Stimulated activated CD4-positive, alpha-beta T cell treated with anti-CD3 and anti-CD28 coated beads, Interleukin-12 subunit alpha, Interleukin-12 subunit beta, amount 100 ng/mL, for 4 hours (primary cell): ENCODE measurements at places on chromosomes 13 and 19.

GRCh38 chr13:30572859-30573275 is 44.9 kb upstream of the USPL1 start:
- DNase-seq = no peak

DNA sequence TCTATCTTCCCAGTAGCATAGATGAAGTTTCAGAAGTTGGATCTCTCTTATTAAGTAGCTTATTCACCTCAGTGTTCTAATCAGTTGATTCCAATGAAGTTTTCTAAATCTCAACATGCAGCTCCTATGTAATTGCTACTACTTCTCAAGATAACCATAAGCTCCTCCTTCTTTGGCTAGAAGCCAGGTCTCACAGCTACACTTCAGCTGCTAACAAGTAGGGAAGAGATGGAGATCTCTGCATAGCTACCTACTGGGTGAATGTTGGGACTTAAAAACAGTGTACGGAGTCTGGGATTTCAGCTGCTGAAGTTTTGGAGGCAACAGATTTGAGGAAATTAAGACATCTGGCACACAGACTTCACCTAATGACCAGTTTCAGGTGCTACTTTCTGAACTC is 661.0 kb downstream of the SLITRK1 start:
- no peak for DNase-seq

GRCh38 chr19:45448887-45449299 is 18.9 kb upstream of the FOSB start:
- no peak for DNase-seq

GRCh38 chr19:31491242-31491641 is 142.0 kb upstream of the TSHZ3 start:
- DNase-seq = no peak

DNA sequence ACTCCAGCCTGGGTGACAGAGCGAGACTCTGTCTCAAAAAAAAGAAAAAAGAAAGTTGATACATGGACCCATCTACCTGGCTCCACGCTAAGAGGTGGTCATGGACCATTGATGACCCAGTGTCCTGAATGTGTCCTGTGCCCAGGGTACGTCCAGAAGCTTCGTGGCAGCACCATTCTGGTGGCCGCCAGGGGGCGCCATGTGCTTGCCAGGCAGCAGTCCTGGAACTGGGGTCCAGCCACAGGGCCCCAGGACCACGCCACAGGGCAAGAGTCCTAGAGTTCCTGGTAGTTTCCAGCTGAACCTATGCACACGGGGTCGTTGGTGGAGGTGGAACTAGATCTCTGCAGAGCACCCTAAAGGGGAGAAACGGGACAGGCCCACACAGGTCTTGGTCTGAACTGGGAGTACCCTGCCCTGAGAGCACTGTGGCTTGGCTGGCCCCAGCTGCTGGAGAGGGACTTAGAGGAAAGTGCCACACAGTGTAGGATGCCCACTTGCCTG is 19.9 kb upstream of the FBXO27 start:
- peak; percentile 67 for DNase-seq

GRCh38 chr19:743168-743687 is 7.7 kb upstream of the MISP start:
- DNase-seq = no peak

DNA sequence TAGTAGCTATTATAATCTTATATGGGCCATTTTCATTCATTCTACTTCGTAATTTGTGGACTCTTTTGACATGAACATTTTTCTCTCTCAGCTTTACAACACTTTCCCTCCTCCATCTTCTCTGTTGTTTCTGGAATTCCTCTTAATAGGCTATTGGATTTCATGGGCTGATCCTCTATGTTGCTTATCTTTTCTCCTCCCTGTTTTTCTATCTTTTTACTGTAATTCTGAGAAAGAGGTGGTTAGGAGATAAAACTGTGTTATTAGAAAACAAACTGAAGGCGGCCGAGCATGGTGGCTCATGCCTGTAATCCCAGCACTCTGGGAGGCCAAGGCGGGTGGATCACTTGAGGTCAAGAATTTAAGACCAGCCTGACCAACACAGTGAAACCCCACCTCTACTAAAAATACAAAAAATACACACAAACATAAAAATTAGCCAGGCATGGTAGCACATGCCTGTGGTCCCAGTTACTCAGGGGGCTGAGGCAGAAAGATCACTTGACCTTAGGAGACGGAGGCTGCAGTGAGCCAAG is 188.1 kb downstream of the UGGT2 start:
- DNase-seq = no peak

DNA sequence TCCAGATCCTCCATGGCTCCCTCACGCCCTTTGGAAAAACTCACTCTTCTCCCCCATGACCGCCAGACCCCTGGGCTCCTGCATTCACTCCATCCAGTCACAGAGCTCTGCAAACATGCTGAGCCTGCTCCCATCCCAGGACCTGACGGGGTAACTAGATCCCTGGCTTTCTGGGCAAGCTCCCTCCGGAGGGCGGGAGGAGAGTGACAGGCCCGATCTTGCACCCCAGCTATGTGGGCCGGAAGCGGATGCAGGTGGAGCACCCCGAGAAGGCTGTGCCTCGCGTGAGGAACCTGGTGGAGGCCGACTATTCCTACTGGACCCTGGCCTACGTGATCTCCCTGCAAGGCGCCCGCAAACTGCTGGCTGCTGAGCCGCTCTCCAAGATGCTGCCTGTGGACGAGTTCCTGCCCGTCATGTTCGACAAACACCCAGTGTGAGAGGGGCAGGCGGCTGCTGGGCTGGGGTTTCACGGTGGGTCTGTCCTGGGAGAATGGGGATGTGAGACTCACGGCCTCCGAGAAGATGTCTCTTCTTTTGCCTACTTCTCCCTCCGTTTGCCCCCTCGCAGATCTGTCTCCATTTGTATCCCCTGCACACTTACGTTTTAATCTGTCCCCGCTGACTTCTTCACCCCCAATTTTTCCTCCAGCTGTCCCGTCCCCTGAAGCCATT is 25.2 kb downstream of the COLGALT1 start:
- DNase-seq = no peak

DNA sequence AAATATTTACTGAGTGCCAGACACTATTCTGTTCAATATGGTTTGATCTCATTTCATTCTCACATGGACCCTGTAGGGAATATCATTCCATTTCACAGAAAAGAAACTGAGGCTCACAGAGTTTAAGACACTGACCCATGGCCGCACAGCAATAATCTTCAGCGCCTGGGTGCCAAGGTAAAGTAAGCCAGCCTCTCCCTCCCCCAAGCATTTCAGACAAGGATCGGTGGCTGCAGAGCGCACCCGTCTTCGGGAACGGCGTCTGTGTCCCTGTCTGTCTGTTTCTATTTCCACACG is 4.3 kb upstream of the PDE4A start:
- DNase-seq = no peak

- no peak for DNase-seq
These were observed 132.5 kb downstream of the DNAJC3 start for GRCh38 chr13:95809429-95809828.

GRCh38 chr13:83815598-83815997 is 66.7 kb downstream of the SLITRK1 start:
- no peak for DNase-seq

DNA sequence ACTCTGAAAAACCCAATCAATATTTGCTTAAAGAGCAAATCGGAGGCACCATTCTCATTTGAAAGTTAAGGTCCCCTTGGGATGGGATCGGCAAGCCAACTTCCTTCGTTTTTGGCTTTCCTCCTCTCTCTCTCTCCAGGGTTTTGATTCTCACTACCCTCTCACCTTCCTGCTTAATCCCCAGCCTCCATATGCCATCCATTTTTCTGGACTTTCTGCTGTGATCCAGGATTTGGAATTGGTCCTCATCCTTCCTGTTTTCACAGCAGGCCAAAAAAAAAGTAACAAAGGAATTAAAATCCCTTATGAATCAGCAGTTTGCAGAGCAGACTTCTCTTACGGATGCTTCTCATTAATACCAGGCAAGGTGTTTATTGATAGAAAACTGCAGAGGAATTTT is 283.1 kb upstream of the TMTC4 start:
- DNase-seq = no peak

DNA sequence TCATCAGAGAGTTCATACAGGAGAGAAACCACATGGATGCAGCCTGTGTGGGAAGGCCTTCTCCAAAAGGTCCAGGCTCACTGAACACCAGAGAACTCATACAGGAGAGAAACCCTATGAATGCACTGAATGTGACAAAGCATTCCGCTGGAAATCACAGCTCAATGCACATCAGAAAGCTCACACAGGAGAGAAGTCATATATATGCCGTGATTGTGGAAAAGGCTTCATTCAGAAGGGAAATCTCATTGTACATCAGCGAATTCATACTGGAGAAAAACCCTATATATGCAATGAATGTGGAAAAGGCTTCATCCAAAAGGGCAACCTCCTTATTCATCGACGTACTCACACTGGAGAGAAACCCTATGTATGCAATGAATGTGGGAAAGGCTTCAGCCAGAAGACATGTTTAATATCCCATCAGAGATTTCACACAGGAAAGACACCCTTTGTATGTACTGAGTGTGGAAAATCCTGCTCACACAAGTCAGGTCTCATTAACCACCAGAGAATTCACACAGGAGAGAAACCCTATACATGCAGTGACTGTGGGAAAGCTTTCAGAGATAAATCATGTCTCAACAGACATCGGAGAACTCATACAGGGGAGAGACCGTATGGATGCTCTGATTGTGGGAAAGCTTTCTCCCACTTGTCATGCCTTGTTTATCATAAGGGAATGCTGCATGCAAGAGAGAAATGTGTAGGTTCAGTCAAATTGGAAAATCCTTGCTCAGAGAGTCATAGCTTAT is 17.7 kb downstream of the ZNF613 start:
- no peak for DNase-seq

GRCh38 chr13:113531041-113531873 is 40.7 kb upstream of the DCUN1D2 start:
- DNase-seq = no peak

GRCh38 chr19:48702701-48703100 is 6.9 kb downstream of the FUT2 start:
- no peak for DNase-seq

GRCh38 chr19:29054886-29055675 is 157.9 kb downstream of the UQCRFS1 start:
- DNase-seq = no peak

DNA sequence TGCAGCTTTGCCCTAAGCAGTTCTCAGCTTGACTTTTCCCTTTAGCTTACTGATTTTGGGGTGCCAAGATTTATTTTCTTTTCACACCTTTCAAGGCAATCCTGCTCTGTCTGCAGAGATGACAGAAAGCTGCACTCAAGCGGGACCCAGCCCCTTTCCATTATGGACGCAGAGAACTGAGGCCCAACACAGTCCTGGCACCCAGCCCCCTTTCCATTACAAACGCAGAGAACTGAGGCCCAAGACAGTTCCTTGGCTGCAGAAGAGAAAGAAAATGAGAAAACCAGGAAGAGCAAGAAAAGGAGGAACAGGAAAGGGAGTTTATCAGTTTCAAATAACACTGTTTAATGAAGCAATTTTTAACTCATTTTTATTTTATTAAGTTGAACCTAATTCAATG is 36.8 kb upstream of the ATP11A start:
- DNase-seq = no peak

DNA sequence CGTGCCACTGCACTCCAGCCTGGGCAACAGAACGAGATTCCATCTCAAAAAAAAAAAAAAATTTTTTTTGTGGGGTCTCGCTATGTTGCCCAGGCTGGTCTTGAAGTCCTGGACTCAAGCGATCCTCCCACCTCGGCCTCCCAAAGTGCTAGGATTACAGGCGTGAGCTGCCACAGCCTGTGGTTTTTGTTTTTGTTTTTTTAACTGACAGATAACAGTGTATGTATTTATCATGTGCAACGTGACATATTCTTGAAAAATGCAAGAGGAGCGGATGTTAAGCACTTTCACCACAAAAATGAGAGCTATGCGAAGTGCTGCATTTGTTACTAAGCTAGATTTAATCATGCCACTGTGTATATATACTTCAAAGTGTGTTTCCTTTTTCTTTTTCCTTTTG is 49.0 kb downstream of the ARHGEF18 start:
- no peak for DNase-seq

- no peak for DNase-seq
These were observed 279.3 kb downstream of the TEX29 start for GRCh38 chr13:111599791-111600190.

- DNase-seq = no peak
These were observed 62.4 kb upstream of the C1QTNF9 start for GRCh38 chr13:24247016-24247415.

- DNase-seq = peak; percentile 75
These were observed 2.0 kb downstream of the SLC1A5 start for GRCh38 chr19:46786236-46787039.

- no peak for DNase-seq
These were observed 31.3 kb upstream of the ASF1B start for GRCh38 chr19:14167576-14168138.

DNA sequence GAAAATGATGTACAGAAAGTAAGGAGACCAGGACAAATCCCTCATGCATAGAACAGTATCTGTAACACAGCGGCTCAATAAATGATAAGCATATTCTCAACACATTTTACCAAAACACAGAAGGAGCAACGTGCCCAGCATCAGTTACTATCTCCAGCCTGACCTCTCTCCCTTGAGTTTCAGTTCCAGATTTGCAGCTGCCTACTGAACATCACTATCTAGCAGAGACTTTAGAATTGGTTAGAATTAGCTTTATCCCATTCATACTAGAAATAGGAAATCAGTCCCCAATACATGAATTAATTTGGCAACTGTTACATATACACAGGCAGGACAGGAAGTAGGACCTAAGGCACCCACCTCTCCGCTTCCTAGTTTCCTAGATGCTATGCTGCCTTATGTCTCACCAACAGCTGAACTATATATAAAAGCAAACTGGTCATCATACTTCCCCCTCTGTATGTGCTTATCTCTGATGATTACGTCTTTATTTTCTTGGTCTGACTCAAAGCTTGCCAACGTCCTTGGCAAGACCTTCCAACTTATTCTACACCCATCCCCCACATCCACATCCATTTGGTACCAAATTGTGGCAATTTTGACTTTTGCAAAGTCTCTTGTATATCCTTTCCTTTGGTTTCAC is 61.1 kb downstream of the SACS start:
- DNase-seq = no peak

GRCh38 chr13:43118521-43118920 is 95.1 kb downstream of the DNAJC15 start:
- no peak for DNase-seq

GRCh38 chr13:30510811-30511371 is 45.2 kb upstream of the HMGB1 start:
- DNase-seq = no peak

GRCh38 chr19:45473682-45474605 is 6.1 kb downstream of the FOSB start:
- DNase-seq = no peak
